Renal cortex interstitium (tissue), 15 donors: ENCODE measurements at places on chromosomes 12 and 14.

GRCh38 chr12:47887529-47887928 is 17.3 kb downstream of the VDR start:
- no peak for DNase-seq

DNA sequence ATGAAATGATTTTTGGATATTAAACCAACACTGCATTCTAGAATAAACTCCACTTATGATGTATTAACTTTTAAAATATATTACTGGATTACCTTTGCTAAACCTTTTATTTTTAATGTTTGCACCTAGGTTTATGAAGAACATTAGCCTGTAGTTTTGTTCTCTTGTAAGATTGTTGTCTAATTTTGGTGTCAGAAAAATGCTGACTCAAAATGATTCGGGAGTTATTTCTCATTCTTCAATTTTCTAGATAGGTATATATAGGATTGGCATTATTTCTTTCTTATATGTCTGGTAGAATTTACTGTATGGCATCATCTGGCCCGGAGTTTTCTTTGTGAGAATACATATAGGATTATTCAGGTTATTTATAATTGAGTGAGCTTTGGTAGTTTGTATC is 54.6 kb downstream of the MAP4K5 start:
- no peak for DNase-seq

DNA sequence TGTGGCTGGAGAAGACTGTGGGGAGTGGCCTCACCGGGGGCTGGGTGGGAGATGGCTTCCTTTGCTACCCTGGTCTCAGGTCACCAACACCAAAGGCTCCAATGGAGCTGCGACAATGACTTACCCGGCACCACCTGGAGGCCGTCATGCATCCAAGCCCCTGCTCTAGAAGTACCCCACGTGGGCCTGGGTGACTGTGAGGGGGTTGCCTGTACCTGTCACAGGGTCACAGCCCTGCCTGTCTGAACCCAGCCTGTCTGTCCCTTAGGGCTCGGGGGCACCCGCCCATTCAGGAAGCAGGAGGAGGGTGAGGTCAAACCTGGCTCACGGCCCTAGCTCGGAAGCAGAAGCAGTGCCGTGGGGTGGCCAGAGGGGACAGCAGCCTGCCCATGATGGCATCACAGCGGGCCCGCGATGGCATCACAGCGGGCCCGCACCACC is 18.9 kb downstream of the ABCB9 start:
- DNase-seq = no peak

DNA sequence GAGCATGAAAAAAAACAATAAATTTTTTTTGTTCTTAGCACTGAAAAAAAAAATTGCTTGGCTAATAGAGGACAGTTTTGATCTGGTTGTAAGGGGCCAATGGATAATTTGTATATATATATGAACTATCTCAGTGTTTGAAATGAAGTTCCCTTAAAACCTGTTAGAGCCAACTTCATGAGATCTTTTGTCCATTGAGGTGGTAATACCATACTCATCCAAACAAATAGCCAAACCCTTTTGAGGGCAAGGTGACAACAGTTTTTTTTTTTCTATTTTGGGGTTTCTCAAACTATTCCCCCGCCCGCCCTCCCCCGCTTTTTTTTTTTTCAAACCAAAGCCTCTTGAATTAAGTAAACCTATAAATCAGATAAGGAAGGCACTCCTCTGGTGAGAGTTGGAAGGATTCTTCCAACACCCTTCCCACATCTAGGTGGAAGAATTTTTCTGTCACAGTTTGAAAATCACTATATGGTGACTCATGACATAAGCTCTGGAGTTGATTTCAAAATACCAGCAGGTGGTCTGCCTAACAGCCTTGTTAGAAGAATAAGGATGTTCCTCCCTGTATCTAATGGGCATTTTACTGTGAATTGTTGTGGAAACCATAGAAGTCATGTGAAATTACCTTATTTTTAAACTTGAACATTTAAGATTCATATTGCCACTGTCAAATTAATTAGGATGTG is 10.2 kb downstream of the ARHGAP5 start:
- no peak for DNase-seq

DNA sequence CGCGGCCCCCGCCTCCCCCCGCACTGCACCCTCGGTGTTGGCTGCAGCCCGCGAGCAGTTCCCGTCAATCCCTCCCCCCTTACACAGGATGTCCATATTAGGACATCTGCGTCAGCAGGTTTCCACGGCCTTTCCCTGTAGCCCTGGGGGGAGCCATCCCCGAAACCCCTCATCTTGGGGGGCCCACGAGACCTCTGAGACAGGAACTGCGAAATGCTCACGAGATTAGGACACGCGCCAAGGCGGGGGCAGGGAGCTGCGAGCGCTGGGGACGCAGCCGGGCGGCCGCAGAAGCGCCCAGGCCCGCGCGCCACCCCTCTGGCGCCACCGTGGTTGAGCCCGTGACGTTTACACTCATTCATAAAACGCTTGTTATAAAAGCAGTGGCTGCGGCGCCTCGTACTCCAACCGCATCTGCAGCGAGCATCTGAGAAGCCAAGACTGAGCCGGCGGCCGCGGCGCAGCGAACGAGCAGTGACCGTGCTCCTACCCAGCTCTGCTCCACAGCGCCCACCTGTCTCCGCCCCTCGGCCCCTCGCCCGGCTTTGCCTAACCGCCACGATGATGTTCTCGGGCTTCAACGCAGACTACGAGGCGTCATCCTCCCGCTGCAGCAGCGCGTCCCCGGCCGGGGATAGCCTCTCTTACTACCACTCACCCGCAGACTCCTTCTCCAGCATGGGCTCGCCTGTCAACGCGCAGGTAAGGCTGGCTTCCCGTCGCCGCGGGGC is at the start of gene FOS:
TSS of gene FOS (plus strand) at position 407 of the 731 bp plus-strand sequence. CDS start at position 562, 155 bp downstream.
- peak; percentile 92 for DNase-seq

DNA sequence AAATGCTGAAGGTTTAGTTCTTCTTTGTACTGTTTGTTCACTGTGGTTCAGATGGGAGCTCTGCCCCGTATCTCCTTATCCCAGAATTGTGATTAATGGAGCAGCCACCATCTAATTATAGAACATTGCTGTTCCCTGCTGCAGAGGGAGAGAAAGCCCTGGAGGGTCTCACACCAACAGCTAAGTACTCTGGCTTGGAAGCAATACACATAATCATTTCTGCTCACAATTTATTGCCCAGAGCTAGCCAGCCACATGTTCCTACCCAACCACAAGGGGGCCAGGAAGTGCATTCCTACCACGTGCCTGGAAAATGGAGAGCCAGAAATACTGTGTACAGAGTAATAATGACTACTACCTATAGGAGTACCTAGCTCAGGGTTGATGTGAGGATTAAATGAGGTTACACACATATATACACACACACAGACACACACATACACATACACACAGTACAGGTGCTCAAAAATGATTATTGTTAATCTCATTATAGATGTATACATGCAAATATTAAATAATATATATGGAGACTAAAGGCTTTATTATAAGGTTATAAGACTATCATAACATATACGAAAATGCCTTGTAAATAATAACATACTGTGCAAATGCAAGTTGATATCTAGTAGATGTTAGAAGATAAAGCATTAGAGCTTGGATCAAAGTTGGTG is 22.3 kb downstream of the MSRB3 start:
- no peak for DNase-seq

DNA sequence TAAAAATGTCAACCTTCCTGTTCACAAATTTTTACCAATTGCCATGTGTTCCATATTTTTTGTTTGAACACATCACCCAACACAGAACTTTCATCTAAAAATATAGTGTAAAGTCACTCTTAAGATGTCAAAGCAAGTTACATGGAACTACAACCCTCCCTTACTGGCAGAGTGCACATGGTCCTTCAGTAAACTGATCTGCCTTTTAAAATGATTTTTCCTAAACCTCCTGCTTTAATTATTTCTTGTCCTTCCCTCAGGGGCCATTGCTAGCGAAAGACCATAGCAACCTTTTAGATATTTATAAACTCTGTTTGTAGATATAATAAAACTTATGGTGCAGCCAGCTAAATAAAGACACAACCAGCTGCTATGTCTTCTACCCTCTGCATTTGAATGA is 255.2 kb upstream of the FAR2 start:
- no peak for DNase-seq

DNA sequence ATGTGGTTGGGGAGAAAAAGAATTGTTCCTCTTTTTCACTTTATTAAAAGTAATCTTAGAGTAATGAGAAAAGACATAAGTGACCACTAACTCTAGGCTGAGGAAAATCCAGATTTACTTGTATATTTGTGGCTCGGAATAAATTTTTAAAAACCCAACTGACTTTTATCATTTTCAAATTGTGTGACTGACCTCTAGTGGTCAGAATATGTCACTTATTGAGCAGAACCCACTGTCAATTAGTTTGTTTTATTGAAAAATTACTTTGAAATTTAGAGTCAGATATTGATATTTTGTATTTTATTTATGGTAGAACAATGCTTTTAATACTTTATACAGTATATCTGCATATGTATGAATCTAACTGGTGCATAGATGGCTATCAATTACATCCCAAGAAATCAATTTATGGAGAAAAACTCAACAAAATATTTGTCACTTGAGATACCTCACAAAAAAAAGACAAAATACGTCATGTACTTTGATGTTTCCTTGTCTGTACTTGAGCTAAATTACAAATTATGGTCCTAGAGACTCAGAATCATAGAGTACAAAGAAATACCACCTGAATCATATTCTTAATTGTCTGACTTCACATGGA is 229.4 kb downstream of the CNTN1 start:
- DNase-seq = no peak

- DNase-seq = no peak
These were observed 255.6 kb upstream of the G2E3 start for GRCh38 chr14:30303350-30303749.

DNA sequence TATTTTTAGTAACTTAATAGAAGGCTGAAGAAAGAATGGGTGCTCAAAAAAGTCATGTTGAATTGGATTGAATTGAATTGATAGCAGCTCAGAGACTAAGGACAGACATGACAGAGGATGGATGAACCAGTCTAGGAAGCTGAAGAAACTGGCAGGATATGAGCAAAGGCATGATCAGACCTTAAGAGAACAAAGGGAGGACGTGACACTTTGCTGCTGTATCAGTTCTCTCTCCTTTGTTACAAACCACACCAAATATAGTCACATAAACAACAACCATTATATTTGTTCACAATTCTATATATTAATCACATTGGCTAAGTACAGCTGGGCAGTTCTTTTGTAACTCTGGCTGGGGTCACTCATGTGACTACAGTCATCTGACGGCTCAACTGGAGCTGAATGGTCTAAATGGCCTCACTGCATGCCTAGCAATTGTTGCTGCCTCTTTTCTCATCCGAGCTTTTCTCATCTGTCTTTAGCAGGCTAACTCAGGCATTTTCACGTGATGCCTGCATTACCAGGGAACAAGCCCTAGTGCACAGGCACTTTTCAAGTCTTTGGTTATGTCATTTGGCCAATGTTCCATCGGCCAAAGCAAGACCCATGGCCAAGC is 355.0 kb downstream of the ETNK1 start:
- no peak for DNase-seq

DNA sequence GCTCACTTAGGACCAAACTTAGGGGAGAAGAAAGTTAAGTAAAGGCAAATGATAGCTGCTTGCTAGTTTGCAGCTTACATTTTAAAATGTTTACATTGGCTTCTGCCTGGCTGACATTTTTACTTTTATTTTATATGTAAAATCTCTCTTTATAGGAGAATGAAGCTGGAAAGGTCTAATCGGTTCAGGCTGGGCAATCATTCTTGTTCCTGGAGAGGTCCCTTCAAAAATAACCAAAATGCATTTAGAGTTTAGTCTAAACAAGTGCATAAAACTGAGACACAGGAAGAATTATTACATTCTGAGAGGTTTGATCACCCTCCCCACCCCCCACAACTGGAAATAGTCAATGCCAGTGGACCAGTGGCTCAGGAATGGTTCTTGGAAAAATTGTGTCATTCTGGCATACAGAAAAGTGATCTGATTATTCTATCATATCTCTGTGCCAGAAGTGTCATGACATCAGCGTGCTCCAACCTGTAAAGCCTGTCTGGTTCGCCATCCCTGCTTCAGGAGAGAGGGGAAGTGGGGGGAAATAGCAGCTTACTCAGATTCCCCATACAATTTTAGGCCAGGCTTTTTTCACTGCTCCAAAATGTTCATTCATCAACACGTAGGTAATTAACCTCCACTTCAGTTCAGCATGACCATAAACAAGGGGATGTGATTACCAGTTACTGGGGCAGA is 4.2 kb downstream of the PRICKLE1 start:
- DNase-seq = no peak

DNA sequence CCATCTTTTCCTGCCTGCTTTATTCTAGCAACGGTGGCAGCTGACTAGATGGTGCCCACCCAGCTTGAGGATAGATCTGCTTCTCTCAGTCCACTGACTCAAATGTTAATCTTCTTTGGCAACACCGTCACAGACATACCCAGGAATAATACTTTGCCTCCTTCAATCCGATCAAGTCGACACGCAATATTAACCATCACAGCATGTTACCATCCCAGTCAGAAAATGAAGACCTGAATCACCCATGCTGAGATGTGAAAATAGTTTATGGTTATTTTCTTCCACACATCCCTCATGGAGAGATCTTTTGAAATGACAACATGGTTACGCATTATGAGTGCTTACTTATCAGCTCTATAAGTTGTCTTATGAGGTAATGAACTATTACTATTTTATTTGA is 392.8 kb downstream of the SEC23A start:
- DNase-seq = no peak

DNA sequence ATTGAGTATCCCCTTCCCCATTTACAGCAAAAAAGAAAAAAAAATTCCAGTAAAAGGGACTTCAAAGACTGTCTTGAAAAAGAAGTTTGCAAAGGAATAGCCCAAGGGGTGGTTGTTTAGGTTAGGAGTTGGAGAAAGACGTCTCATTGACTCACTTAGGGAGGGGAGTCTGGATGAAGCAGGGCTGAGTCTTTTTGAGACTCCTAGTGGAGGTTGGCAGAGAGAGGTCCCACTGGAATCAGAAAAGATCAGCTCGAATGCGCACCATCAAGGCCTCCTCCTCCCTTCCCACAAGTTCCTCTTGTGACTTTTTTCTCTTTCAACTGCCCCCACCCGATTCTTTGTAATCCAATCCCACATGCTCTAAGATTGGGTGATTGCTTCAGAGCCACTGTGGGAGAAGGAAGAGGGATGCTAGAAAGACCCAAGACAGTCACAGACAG is 1.9 kb downstream of the ARHGEF40 start:
- DNase-seq = peak; percentile 29

GRCh38 chr14:81348061-81348460 is 52.1 kb downstream of the STON2 start:
- DNase-seq = no peak

DNA sequence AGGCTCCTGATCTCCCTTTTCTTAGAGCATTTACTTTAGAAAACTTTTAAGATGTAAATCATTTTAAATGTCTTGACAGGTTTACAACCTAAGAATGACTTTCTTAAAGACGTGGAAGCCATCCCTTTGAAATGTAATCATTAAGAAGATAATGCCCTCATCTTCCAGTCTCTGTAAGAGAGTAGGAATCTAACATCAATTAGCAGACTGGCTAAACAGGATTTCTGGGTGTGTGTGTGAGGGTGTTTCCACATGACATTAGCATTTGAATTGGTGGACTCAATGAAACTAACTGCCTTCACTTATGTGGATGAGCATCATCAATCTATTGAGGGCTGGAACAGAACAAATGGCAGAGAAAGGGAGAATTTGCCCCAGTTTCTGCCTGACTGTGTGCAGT is 329.5 kb downstream of the RPL10L start:
- no peak for DNase-seq

- DNase-seq = no peak
These were observed 12.8 kb downstream of the DEGS2 start for GRCh38 chr14:100146531-100147091.
